ENCODE measurements at places on chromosomes 6 and 20. TPM values are rescaled to one million over a fixed set of nuclear protein-coding genes. Genes with fewer than 3 reads are reported as not detected.

GRCh38 chr6:144246988-144247387, 38.1 kb upstream of the UTRN start:
- DNase-seq: no peak

GRCh38 chr6:121984956-121985355, 414.5 kb upstream of the HSF2 start:
- DNase-seq: no peak

- no peak for DNase-seq
These were observed 370.1 kb downstream of the FOXA2 start for GRCh38 chr20:22214296-22214695.

DNA sequence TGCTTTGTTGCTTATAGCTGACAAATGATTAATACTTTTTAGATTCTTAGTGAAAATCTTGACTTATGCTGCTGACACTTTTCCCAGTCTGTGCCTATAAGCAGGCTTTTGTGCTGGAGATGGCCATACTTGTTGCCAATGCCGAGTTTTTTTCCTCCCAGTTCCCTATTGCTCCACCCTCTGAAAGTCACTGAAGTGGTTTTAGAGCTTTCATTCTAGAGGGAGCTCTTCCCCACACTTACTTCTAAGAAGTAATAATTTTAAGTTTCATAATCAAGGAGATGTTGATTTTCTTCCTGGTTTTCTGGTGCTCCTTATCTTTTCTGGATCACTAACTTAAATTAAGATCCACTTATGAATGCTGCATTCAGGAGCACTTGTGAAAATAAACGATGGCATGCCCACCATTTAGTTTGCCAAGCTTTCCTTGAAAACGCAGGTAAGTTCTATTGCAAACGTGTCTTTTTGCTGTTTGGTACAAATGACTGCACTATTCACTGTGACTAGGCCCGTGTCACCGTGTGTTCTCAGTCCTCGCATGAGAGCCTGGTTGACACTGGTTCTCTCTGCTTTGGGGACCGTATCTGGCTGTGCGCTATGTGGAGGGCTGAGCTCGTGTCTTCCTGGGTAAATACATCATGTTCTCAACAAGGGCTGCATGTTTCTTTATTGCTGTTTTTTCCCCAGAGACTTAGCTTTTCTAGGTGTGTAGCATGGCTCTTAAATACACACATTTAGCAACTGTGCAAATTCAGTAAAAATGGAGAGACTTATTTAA, 50.2 kb downstream of the GFRA4 start:
- DNase-seq: no peak

DNA sequence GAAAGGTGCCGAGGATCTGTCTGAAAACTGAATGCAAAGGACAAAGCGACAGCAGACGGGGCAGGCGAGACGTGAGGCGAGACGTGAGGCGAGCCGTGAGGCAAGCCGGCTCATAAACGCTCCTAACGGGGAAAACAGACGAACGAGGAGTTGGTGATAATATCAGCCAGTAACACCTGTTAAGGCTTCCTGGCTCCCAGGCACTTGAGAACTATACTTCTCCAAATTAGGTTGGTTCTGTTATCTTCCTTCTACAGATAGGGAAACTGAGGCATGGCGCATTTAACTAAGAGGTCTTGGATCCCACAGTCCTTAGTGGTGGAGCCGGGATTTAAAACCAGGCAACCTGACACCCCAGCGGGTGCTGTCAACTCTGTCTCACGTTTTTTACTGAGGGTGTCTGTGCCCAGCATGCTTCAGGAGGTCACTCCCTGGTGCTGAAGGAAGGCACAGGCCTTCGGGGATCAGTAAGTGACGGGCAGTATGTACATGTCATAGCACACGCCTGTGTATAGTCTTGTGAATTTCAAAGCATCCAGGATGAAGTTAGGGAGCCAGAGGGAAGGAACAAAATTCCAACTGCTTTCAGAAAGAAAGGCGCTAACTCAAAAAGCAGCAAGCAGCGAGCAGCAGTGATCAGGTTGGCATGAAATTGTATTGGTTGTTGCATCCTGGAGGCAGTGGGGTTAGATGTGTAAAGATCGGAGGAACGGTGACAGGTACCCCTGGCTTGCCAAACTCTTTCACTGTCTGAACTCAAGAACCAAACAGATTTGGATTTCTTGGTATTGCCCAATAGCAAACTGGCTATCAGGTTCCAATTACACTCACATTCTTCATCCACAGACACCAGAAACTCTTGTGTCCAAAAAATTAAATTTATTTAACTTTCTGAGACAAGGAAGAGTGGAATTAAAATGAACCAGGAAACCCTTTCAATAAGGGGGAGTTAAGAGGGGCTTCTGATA, 318.7 kb downstream of the THBS2 start:
- DNase-seq: no peak

DNA sequence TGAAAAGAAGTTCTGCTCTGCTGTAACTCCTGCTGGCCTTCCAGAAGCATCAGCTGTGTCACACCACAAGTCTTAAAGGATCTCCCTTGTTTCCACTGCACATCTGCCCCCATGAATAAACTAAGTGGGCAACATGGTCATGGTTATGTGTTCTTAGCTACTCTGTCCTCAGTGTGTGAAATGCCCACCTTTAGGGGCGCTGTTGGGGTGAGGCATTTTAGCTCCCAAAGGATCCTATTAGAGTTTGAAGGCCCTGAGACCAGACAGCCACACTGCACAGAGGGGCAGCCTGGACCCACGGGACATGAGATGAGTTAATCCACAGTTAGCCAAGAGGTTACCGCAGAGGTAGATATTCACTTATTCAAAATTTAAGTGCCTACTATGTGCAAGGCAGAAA, 294.3 kb upstream of the QKI start:
- no peak for DNase-seq

- no peak for DNase-seq
These were observed 9.3 kb upstream of the FKBP1A start for GRCh38 chr20:1402149-1402548.

- DNase-seq: no peak
These were observed 8.4 kb downstream of the TPBG start for GRCh38 chr6:82371799-82372546.

GRCh38 chr6:74289884-74290283, 593.9 kb downstream of the CD109 start:
- DNase-seq: no peak

DNA sequence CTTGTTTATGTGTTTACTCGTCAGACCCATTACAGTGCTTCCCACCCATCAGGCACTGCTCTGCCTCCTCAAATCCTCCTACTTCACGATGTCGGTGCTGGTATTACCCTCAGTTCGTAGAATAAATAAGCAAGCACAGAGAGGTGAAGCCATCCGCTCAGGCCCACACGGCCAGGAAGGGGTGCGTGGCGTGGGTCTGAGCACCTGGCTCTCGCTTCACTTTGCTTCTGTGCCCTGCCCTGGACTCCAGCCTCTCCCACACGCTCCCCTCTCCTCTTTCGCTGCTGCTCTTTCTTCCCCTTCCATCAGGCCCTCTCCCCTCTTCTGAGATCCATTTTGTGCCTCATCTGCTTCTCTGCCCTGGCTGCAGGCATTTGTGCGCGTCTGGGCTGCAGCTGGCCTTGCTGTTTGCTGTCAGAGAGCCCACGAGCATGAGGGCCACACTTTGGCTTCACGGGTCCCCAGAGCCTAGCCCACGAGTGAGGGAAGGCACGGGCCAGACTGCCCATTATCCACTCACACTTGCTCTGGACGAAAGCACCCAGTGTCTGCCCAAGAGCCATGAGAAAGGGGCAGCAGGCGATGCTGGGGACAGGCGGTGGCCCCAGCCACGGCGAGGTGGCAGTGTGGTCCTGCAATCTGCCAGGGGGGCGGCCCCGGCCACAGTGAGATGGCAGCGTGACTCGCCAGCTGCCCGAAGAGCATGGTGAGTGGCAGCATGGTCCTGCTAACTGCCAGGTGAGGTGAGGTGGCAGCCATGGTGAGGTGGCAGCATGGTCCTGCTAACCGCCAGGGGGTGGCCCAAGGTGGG, 96.2 kb upstream of the MPC1 start:
- DNase-seq: no peak

- DNase-seq: no peak
These were observed 67.4 kb upstream of the BMP2 start for GRCh38 chr20:6699921-6700562.

DNA sequence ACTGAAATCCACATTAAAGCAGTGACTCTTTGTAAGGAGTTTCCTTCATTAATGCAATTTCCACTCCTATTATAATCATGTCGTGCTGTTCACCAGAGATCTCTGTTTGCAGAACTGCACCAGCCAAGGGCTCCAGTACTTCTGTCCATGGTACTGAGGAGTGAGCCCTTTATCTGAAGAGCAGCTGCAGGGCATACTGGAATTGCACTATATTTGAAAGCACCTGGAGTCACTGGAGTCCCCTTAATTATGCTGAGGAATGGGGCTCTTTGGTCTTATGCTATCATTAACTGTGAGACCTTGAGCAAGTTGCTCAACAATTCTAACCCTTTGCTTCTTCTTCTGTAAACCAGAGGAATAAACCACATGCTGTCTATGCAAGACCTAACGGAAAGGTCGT, 61.7 kb upstream of the NUP153 start:
- no peak for DNase-seq

GRCh38 chr6:155014670-155015300, 19.7 kb downstream of the TIAM2 start:
- no peak for DNase-seq

- DNase-seq: no peak
These were observed 3.3 kb upstream of the C20orf202 start for GRCh38 chr20:1199964-1200363.

GRCh38 chr20:58891086-58891717, 38.7 kb downstream of the GNAS start:
- DNase-seq: no peak

- DNase-seq: no peak
These were observed 83.9 kb downstream of the MAP3K7 start for GRCh38 chr6:90502866-90503407.

DNA sequence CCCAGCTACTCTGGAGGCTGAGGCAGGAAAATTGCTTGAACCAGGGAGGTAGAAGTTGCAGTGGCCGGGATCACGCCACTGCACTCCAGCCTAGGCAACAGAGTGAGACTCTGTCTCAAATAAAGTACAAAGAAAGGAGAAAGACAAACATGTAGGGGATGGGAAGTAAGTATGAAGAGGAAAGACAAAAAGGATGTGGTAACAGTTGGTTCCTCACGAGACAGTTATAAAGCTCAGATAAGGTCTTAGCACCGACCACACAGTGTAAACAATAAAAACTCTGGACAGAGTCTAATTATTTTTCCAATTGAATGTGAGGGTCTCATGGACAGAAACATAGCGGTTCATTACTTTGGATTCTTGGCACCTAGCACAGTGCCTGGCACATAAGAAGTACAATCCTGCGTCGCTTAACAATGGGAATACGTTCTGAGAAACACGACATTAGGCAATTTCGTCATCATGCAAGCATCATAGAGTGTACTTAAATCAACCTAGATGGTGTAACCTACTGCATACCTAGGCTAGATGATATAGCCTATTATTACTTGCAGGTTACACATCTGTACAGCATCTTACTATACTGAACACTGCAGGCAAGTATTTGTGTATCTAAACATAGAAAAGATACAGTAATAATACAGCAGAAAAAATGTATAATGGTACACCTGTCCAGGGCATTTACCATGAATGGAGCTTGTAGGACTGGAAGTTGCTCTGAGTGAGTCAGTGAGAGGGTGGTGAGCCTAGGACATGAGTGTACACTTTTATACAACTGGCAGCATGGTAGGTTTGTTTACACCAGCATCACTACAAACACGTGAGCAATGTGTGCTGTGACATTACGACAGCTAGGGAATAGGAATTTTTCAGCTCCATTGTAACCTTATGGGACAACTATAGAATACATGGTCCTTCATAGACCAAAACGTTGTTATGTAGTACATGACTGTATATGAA, 38.2 kb downstream of the MBOAT1 start:
- no peak for DNase-seq

The TBX18 gene
- 3.5 TPM for total RNA-seq

The HAO1 gene
- total RNA-seq: 0.70 TPM

The FAM209B gene
- not detected for total RNA-seq

The ABCC10 gene
- 18.9 TPM for total RNA-seq

The HMGN3 gene
- total RNA-seq: 68.5 TPM
